ENCODE measurements at places on chromosomes 1 and 21. TPM values are rescaled to one million over a fixed set of nuclear protein-coding genes. Genes with fewer than 3 reads are reported as not detected.

- no peak for DNase-seq
Observed at GRCh38 chr1:33336580-33336979, 15.7 kb upstream of the A3GALT2 start.

GRCh38 chr1:36080801-36081200 is 3.1 kb upstream of the TEKT2 start:
- DNase-seq: no peak

LAD1 gene
- 1.1 TPM for total RNA-seq

GRCh38 chr1:155125511-155125945 is 2.1 kb upstream of the EFNA1 start:
- DNase-seq: no peak

LEMD1 gene
- 1.5 TPM for total RNA-seq

GRCh38 chr1:154344977-154345837 is 19.9 kb downstream of the ATP8B2 start:
- DNase-seq: peak; percentile 41

LIN28A gene
- not detected for total RNA-seq

- DNase-seq: peak; percentile 9
Observed at GRCh38 chr1:107820801-107821200, 144.2 kb downstream of the VAV3 start.

- no peak for DNase-seq
Observed at GRCh38 chr1:17061892-17062291, 8.1 kb upstream of the SDHB start.

DNA sequence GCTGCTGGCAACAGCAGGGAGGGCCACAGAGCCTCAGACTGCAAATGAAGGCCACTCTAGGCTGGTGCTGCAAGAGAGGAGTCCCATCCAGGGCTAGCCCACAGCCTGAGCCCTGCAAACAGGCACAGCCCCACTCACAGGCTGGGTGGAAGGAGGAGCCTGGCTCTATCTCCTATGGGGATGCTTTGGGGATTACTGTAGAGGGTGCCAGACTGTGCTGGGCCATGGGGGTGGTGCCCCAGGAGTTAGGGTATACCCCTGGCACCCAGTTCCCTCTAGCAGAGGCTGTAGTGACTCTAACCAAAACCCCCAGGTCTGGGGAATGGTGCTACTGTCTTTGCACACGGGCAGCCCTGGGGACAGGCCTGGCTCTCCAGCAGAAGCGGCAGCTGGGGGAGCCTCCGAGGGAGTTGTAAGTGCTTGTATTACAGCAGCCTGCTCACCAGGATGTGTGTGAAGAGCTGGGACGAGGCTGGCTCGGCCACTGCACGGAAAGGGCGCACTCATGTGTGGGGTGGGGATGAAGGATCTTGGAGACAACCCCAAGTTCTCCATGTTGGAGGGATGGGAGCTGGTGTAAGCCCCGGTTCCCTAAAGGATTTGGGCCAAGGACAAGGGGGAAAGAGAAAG is 23.4 kb upstream of the EVA1B start:
- no peak for DNase-seq

IGSF21 gene
- not detected for total RNA-seq

CFHR3 gene
- total RNA-seq: 0.99 TPM

DNA sequence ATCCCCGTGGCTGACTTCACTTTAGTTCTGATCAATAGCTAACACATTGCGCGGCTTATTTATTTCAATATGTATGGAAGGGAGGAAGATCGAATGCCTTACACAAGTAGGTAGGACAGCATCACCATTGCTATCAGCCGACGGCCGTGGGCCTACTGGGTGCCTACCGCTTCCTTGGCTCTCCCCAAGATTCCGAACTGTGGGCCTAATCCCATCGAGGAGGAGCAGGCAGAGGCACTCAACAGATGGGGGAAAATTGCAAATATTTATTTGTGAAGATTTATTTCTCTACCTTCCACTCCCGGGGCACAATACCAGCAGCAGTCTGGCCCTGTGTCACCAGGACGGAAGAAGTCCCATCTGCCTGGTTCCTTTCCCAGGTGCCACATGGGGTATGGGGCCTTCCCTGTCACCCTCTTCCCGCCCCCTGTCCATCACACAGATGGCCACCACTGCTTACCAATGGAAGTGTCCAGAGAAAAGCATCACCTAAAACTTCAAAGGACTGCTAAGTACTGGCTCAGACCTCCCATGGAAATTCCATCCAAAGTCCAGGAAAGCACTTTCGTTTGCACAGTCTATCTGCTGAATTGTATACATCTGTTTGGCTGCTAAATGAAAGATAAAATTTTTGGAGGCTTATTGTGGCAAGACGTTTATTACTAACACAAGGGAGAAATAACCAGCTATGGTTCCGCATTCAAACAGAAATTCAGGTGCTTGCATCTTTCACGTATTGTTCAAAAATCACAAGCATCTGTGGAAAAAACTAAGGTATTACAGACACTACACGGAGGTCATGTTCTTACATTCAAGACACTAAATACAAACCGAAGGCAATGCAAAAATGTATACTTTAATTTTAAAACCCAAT is 11.8 kb downstream of the AGT start:
- no peak for DNase-seq

DNA sequence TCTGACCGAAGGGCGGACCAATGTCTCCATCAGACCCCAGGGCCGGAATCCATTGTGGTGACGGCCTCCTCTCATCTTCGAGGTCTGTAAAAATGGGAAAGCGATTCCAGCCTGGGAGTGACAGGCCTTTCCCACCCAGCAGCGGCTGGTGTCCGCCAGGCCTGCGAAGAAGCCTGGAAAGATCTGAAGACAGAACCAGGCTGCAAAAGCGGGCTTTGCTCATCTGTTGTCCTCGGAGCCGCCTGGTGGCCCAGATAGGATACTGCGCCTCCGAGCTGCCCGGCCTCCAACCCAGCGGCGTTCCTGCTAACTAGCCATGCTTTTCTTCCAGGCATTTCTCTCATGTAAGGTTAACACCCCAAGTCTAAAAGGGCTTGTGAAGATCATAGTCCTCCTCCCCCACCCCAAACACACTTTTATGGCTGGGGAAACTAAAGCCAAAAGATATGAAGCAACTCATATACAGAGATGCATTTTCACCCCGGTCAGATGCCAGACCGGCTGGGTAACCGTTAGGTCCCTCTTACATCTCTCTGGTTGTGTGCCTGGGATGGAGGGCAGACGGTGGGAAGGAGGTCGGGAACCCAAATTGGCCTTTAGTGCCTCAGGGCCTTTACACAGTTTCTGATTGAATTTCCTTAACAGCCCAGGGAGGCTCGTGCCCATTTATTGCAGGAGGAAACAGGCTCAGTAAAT is 1.9 kb upstream of the DHRS3 start:
- peak; percentile 85 for DNase-seq

SMIM12 gene
- 34.4 TPM for total RNA-seq
